ENCODE measurements at places on chromosomes 2 and 18. TPM values are rescaled to one million over a fixed set of nuclear protein-coding genes. Genes with fewer than 3 reads are reported as not detected.

Gene PPP1R1C
- total RNA-seq, result 1.8 TPM

Gene C2orf80
- not detected for total RNA-seq

Gene VWC2L
- total RNA-seq, result not detected

Gene KYNU
- 33.6 TPM for total RNA-seq

DNA sequence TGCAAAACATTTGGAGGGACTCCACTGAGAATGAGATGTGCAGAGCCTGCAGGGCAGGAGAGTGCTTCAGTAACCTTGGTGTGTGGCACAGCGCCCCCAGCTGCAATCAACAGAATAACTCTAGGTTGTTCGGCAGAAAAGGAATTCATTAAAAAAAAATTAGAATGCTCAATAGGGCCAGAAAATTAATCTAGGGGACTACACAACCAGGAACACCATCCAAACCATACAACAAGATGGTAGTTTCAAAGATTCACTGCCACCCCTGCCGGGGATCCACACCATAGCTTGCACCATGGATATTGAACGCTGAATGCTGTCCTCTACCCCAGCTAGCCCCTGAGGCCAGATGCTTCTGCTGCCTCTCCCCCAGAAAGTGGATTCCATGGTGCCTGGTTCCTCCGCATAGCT is 50.1 kb downstream of the THUMPD2 start:
- ATAC-seq, result peak; percentile 46

- ATAC-seq, result no peak
Observed at GRCh38 chr2:43270930-43271615, 44.7 kb upstream of the ZFP36L2 start.

Gene IL36G
- total RNA-seq, result 27.4 TPM

- ATAC-seq, result no peak
Observed at GRCh38 chr2:226327830-226328229, 471.8 kb downstream of the IRS1 start.

GRCh38 chr2:174335988-174336500 is 1.3 kb downstream of the SP9 start:
- ATAC-seq, result peak; percentile 5

Gene DPP10
- not detected for total RNA-seq

Gene ATOH8
- total RNA-seq, result 1.2 TPM

DNA sequence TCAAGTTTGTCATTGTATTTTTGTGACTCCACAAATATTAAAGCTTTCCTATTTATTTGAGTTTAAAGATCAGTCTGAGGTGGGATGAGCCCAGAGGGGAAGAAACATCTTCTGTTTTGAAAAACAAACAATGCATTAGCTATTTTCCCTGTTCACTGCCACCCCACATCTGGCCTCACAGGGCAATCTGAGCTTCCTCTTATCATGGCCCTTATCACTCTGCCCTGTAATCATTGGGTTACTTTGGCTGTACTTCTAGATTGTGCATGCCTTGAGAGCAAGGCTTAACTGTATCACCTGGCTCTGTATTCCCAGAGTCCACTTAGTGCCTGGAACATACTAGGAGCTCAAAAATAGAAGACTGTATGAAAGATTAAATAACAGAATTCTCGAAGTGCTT is 241.6 kb upstream of the NT5C1B start:
- ATAC-seq, result no peak

Gene POTEI
- not detected for total RNA-seq

GRCh38 chr2:187440101-187440675 is 7.9 kb downstream of the CALCRL start:
- no peak for ATAC-seq

- ATAC-seq, result no peak
Observed at GRCh38 chr2:16908656-16909055, 243.0 kb upstream of the CYRIA start.

- ATAC-seq, result no peak
Observed at GRCh38 chr2:201806442-201807170, at the start of gene CDK15. TSS of gene CDK15 (plus strand) at chr2:201806537. CDS start at chr2:201806665, 128 bp downstream.

GRCh38 chr2:204715361-204715760 is 170.1 kb downstream of the PARD3B start:
- ATAC-seq, result no peak

GRCh38 chr2:190435031-190435670 is 27.0 kb downstream of the MFSD6 start:
- ATAC-seq, result no peak

Gene SERPINB10
- 0.36 TPM for total RNA-seq

Data from esophagus mucosa (tissue), 1 donor.